Chondrocyte (in vitro differentiated cells): ENCODE measurements at places on chromosomes 2 and 18. TPM values are rescaled to one million over a fixed set of nuclear protein-coding genes. Genes with fewer than 3 reads are reported as not detected.

- DNase-seq: no peak
- no peaks in the 10 kb centered on the region for H3K4me1 ChIP-seq
These were observed 272.8 kb upstream of the HDAC4 start for GRCh38 chr2:239673641-239674040.

DNA sequence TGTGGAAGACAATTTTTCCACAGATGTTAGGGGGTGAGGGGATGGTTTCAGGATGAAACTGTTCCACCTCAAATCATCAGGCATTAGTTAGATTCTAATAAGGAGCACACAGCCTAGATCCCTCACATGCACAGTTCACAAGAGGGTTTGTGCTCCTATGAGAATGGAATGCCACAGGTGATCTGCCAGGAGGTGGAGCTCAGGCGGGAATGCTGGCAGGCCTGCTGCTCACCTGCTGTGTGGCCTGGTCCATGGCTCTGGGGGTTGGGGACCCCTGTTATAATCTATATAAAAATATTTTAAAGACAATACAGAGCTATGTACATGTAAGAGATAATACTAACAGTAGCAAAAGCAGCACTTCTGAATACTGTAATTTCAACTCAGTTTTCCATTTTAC lies 19.2 kb downstream of the CWC22 start:
- no peak overlapping the region for H3K4me3 ChIP-seq
- peaks cover 29% of the 10 kb centered on the region for H3K36me3 ChIP-seq
- DNase-seq: no peak
- H3K4me1 ChIP-seq: no peaks in the 10 kb centered on the region
- H3K27ac ChIP-seq: no peak overlapping the region

MCEE gene
- total RNA-seq: 21.1 to 26.5 TPM (median 22.6 TPM) in 3 replicates

LYPD6B gene
- 0.36 to 1.2 TPM in 2 of 3 replicates, not detected in the other for total RNA-seq

DNA sequence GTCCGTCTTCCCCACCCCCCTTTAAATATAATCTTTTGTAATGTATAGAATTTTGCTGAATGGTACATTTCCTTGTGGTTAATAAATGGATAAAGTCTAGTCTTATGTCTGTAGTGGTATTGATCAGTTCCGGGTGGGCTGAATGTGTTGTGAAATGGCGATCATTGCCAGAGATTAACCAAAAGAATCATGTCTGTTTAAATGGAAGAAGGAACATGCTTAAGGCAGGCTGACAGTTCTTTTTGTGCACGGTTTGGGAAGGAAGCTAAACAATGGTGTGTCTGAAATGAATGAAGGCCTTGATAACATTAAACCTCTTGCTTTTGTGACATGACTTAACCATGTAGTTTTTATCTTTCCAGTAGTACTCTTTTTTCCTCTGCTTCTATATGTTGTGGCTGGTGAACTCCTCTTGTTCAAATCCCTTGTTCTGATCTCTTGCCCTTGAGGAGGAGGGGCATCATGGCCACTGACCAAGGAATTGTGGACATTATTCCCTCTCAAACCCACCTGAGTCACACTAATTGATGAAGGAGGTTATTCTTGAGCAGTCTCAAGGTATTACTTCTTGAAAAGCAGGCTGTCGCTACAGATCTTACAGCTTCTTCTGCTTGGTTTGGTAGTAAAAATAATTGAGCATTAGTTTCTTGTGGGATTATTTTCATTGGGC lies 1.7 kb downstream of the ACVR2A start:
- peak overlapping the region; percentile 98 for H3K4me3 ChIP-seq
- H3K27ac ChIP-seq: peak overlapping the region; percentile 34
- DNase-seq: no peak

FBXO15 gene
- 0.57 to 0.95 TPM (median 0.92 TPM) in 3 replicates for total RNA-seq

- no peak overlapping the region for H3K27ac ChIP-seq
- no peaks in the 10 kb centered on the region for H3K36me3 ChIP-seq
- H3K4me3 ChIP-seq: no peak overlapping the region
- no peak for DNase-seq
- no peaks in the 10 kb centered on the region for H3K27me3 ChIP-seq
- H3K4me1 ChIP-seq: peaks cover 7% of the 10 kb centered on the region
These were observed 45.0 kb upstream of the MGAT5 start for GRCh38 chr2:134208825-134209224.

GRCh38 chr2:88671786-88672427 lies 19.6 kb upstream of the RPIA start:
- DNase-seq: no peak
- peaks cover 26% of the 10 kb centered on the region for H3K27me3 ChIP-seq
- H3K36me3 ChIP-seq: no peaks in the 10 kb centered on the region
- H3K4me3 ChIP-seq: no peak overlapping the region
- H3K4me1 ChIP-seq: no peaks in the 10 kb centered on the region
